Gastrocnemius medialis (tissue), 4 donors: ENCODE measurements at places on chromosomes 12 and 14. TPM values are rescaled to one million over a fixed set of nuclear protein-coding genes. Genes with fewer than 3 reads are reported as not detected.

DNA sequence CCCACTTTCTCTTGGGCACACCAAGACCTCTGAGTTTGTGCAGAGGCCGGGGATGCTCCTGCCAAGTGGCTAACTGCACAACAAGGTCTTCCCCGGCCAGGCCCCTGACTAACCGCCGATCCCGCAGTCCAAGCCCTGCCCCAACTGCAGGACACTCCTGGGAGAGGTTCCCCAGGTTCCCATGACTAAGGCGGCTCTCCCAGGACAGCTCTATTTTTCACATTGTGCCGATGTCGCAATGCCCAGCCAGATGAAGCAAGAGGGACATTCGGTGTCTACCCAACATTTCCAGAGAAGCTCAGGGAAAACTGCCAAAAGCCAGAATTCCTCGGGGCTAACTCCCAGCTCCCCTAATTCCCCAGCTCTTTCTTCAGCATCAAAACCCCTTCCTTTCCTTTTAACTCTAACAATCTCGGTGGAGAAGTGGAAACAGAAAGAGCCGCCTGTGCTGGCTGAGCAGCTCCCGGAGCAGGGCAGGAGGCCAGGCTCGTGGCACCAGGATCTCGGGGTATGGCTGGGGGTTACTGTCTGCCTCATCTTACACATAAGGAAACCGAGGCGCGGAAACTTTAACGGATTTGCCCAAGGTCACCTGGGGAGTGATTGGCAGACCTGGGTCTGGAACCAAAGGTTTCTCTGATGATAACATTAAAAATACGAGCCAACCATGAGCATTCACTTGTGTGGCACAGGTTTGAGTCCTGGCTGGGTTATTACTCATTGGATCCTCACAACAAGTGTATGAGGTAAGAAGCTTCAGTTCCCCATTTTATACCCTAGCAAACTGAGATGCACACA lies 318.2 kb downstream of the BCL11B start:
- H3K27me3 ChIP-seq: no peaks in the 10 kb centered on the region
- H3K36me3 ChIP-seq: no peaks in the 10 kb centered on the region
- DNase-seq: peak; percentile 84

GRCh38 chr14:24876996-24877395 lies 173.0 kb downstream of the STXBP6 start:
- no peak for DNase-seq
- no peak overlapping the region for H3K4me3 ChIP-seq
- H3K4me1 ChIP-seq: no peaks in the 10 kb centered on the region
- no peaks in the 10 kb centered on the region for H3K36me3 ChIP-seq
- no peaks in the 10 kb centered on the region for H3K27me3 ChIP-seq

DNA sequence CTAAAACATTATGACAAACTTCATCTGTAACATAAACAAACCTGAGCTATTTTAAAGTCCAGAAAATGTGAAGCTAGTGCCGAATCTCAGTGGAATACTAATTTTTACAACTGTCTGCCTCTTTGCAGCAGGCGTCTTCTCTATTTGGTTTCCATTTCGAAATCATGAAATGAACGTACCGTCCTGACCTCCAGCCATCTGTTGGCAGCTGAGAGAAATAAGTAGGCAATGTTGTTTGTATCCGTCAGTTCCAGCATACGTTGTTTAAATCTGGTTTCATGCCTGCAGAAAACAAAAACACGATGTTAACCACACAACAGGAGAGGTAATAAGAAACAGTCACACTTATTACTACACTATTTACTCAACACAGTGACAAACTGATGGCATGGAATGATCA lies 54.3 kb upstream of the KCNJ8 start:
- peak overlapping the region; percentile 61 for H3K27ac ChIP-seq
- H3K4me1 ChIP-seq: peaks cover 57% of the 10 kb centered on the region
- H3K4me3 ChIP-seq: peak overlapping the region; percentile 11
- H3K27me3 ChIP-seq: no peaks in the 10 kb centered on the region

GRCh38 chr12:45273717-45274271 lies 57.9 kb downstream of the ANO6 start:
- H3K4me1 ChIP-seq: peaks cover 69% of the 10 kb centered on the region
- H3K36me3 ChIP-seq: no peaks in the 10 kb centered on the region
- no peak overlapping the region for H3K4me3 ChIP-seq
- DNase-seq: peak; percentile 19

The PLBD1 gene
- 6.1 TPM for total RNA-seq

The DBX2 gene
- not detected for total RNA-seq

GRCh38 chr12:98823012-98823411 lies 177.9 kb downstream of the APAF1 start:
- H3K27me3 ChIP-seq: no peaks in the 10 kb centered on the region
- H3K4me3 ChIP-seq: no peak overlapping the region
- DNase-seq: no peak
- H3K36me3 ChIP-seq: no peaks in the 10 kb centered on the region
- peaks cover 14% of the 10 kb centered on the region for H3K4me1 ChIP-seq

The ANKRD13A gene
- 19.7 TPM for total RNA-seq

The GOLT1B gene
- total RNA-seq: 21.3 TPM

- no peaks in the 10 kb centered on the region for H3K36me3 ChIP-seq
- no peak for DNase-seq
- no peaks in the 10 kb centered on the region for H3K27me3 ChIP-seq
- H3K27ac ChIP-seq: no peak overlapping the region
Observed at GRCh38 chr14:79378020-79378419, 833.3 kb downstream of the DIO2 start.

- H3K4me1 ChIP-seq: no peaks in the 10 kb centered on the region
- H3K4me3 ChIP-seq: no peak overlapping the region
- H3K36me3 ChIP-seq: no peaks in the 10 kb centered on the region
- H3K27me3 ChIP-seq: no peaks in the 10 kb centered on the region
- DNase-seq: no peak
- H3K27ac ChIP-seq: no peak overlapping the region
Observed at GRCh38 chr12:10042167-10042566, 11.7 kb downstream of the CLEC9A start.
